ENCODE measurements at places on chromosomes 11 and 22. TPM values are rescaled to one million over a fixed set of nuclear protein-coding genes. Genes with fewer than 3 reads are reported as not detected.

The PRG2 gene
- total RNA-seq = 0.52 TPM

The CCDC89 gene
- total RNA-seq = 1.3 TPM

The CD3G gene
- total RNA-seq = 1.1 TPM

The GPR83 gene
- 0.05 TPM for total RNA-seq

The FOLR3 gene
- total RNA-seq = 0.74 TPM

The MYO7A gene
- 12.2 TPM for total RNA-seq

The TBX10 gene
- total RNA-seq = not detected

The NLRP10 gene
- total RNA-seq = not detected

The KRTAP5-7 gene
- not detected for total RNA-seq

The LARGE1 gene
- total RNA-seq = 48.7 TPM

GRCh38 chr22:42222140-42222539 is 48.3 kb downstream of the TCF20 start:
- DNase-seq = no peak

DNA sequence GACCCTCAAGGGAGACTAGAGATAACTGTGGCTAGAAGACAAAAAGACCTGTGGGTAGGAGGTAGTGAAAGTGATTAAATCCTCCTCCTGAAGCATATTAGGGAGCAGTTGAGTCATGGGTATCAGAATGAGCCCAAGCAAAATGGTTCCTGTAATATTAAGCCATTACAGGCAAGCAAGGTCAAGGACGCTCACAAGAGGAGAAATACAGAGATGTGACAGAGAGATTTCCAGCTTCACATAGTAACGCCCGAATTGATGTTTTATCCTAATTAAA is 77.7 kb downstream of the FAM76B start:
- no peak for DNase-seq

GRCh38 chr11:12460466-12460865 is 83.1 kb downstream of the PARVA start:
- no peak for DNase-seq

DNA sequence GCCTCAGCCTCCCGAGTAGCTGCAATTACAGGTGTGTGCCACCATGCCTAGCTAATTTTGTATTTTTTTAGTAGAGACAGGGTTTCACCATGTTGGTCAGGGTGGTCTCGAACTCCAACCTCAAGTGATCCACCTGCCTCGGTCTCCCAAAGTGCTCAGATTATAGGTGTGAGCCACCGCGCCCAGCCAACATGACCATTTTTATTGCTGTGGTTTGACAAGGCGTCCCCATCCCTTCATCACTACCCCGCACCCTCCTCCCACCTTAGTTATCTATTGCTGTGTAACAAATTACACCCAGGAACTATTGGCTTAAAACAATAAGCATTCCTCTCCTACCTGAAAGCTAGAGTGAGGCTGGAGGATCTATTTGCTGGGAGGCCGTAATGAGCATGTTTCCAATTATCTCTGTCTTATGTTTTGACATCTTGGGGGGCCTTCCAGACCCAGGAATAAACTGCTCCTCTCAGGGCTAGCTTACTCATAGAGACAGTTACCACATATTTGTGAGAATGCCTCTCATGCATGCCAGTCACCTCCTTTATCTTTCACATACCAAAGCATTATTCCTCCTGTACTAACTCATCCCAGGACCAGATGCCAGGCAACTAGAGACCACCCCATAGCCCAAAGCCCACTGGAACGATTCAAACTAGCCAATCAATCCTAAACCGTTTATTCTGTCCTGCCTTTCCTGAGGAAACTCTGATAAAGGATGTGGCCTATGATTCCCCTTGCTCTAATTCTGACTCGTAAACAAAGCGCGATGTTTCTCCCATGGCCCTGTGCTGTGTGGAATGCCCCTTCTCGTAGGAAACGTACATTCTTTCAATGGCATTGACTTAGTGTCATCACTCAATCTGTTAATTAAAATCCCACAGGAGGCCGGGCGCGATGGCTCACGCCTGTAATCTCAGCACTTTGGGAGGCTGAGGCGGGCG is 19.4 kb downstream of the SNU13 start:
- no peak for DNase-seq

DNA sequence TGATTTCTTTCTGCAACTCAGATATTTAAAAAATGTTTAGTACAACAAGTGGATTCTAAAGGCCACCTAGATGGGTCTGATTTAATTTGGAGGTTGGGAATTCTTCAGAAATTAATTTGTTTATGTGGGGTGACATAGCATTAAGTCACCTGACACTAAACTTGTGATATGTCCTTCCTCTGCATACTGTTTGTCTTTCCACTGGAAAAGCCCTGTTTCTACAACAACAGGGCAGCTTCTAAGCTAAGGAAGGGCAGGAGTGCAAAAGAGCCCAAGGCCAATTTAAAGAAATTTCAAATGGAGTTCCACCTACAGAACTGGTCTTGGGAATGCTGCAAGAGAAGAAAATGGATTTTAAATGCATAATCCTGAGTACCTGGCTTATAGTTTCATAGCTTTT is 319.2 kb downstream of the SOX6 start:
- no peak for DNase-seq

DNA sequence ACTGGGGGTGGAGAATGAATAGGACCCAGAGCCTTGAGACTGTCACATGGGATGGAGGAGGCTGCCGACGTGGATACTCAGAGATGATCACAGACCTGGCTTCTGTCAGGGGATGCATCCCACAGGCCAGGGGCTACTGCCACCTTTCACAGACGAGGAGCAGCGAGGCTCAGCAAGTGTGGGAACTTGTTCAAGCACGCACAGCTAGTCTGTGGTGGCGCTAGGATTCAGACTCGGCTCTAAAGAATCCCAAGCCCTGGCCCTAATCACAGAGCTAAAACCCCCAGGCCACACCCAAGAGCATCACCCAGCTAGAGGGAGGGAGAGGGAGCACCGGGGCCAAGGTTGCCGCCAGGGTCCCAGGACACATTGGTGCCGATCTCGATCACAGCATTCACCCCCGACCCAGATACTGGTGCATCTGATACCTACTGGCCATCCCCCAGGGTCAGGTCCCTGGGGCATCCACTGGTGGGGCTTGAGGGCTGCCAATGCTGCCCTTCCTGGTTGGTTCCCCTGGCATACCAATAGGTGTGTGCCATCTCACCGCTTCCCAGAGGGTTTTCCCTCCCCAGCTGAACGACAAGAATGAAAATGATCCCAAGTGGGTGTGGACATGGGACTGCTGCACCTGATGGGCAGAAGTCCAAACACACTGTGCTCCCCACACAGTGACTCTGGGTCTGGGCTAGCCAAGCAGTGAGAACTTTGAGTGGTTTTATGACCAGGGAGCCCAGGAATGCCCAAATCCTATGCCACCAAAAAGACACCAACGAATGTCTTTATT is 6.2 kb downstream of the CHST1 start:
- peak; percentile 67 for DNase-seq

- no peak for DNase-seq
These were observed 3.9 kb downstream of the OR51B4 start for GRCh38 chr11:5297721-5298323.

- no peak for DNase-seq
These were observed 21.6 kb upstream of the GDPD4 start for GRCh38 chr11:77322926-77323590.

DNA sequence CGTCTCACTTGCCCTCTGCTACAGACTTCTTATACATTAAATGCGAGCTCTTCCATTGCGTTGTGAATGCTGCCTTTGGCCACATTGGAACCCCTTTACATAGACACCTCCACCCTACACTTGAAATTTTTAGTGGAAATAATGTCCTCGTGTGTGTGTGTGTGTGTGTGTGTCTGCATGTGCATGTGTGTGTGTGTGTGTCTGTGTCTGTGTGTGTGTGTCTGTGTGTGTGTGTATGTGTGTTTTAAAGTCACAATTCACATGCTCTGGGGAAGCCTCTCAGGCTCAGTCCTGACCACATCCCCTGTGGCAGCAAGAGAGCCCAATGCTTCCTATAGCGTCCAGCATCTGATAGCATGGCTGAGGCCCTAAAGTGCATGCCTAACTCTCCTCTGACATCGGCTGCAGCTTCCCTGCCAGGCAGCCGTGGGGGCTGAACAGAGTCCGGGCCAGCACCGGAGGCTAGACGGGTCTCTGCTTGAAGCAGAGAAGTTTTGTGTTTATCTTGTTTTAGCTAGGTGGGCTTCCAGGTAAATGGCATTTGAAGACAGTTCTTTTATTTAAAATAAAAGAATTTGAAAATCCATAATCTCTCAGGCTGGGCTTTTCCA is 64.5 kb upstream of the EMID1 start:
- no peak for DNase-seq

GRCh38 chr11:76984743-76985142 is 49.5 kb upstream of the B3GNT6 start:
- DNase-seq = no peak

DNA sequence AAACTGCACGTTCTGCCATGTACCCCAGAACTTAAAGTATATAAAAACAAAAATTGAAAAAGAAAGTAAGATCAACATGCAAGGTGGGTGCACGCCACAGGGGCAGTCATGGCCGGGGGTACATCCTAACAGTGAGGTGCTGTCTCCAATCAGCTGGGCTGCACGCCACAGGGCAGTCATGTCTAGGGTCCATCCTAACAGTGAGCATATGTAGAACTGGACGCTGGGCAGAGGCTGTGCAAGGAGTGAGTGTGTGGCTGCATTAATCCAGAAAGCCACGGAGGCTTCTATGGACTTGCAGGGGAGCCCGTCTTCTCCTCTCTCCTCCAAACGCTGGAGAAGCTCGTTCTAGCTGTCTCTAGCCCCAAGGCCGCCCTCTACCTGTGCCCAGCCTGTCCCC is 1105.0 kb downstream of the BRD1 start:
- peak; percentile 63 for DNase-seq

DNA sequence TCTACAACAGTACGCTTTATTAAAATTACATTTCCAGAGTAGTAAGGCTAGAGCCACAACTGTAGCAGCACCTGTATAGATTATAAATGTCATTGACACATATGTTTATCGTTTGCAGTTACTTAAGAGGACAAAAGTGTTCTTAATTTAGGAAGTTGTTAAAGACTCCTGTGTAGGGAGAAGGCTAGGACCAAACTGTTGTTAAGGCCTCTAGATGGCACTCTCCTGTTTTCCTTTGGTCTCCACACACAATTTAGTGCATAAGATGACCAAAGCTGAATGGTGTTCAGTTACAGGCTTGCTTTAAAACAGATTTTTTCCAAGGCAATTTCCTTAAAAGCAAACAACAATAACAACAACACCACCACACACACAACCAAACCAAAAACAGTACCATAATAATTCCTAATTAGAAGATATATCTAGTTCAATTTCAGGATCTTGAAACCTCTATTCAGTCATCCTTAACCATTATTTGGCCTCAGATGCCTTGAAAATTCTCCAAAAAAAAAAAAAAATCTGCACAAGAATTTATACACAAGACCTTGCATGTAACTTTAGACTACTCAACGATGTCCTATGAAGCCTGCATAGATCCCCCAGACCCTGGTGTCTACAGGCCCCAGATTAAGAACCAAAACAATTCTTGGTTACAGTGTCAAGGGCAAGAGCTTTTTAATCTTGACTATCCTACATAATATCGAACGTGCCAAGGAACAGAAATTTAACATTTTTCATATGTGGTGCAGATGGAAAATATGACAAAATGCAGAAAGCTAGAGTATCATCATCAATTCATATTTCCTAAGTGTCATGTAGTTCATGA is 42.6 kb upstream of the APOA1 start:
- no peak for DNase-seq

GRCh38 chr11:46253258-46254132 is 24.0 kb upstream of the CREB3L1 start:
- no peak for DNase-seq

DNA sequence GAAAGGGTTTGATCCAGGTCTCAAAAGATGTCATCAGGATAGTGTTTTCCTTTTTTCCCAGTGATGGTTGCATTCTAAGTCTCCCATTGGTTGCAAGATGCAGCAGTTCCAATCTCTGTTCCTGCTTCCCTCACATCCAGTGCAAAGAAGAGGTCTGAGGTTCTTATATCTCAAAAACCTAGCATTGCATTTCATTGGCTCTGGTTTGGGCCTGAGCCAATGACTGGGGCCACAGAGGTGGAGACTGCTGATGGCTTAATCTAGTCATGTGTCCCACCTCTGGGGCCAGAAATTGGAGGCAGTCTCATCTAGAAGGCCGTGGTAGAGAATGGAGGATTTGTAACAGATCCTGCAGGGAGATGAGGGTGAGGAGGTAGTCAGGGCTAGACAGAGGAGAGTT is 13.2 kb upstream of the MICAL2 start:
- DNase-seq = no peak

DNA sequence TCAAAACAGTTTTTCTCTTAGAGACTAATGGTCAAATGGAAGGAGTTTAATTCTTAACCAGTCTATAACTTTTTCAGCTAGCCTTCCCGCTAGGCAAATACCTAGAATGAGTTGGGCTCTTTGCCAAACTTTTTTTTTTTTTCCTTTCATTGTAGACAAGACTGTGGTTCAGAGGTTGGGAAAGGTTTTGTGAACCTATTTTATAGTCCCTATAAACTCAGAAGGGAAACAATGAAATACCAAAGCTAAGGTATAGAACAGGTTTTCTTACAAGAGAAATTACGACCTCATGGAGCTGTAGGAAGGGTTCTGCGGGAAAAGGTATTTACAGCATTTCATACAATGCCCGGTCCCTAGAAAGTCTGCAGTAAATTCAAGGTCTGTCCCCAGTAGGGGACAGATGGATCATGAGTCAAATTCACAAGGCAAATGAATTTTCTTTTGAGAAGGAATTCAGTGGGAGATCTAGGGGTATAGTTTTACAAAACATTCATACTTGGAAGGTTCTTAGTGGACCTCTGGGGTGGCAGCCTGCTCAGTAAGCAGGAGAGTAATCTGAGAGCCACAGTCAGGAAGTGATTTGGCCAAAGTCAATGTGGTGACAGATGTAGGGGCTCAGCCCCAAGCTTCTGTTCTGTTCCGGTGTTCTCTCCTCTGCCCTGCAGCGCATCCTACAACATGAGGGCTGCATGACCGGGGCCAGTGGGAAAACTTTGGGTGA is 146.8 kb downstream of the DBX1 start:
- DNase-seq = no peak

- DNase-seq = peak; percentile 87
These were observed 394 bp downstream of the KIAA1671 start for GRCh38 chr22:24952837-24953383.

DNA sequence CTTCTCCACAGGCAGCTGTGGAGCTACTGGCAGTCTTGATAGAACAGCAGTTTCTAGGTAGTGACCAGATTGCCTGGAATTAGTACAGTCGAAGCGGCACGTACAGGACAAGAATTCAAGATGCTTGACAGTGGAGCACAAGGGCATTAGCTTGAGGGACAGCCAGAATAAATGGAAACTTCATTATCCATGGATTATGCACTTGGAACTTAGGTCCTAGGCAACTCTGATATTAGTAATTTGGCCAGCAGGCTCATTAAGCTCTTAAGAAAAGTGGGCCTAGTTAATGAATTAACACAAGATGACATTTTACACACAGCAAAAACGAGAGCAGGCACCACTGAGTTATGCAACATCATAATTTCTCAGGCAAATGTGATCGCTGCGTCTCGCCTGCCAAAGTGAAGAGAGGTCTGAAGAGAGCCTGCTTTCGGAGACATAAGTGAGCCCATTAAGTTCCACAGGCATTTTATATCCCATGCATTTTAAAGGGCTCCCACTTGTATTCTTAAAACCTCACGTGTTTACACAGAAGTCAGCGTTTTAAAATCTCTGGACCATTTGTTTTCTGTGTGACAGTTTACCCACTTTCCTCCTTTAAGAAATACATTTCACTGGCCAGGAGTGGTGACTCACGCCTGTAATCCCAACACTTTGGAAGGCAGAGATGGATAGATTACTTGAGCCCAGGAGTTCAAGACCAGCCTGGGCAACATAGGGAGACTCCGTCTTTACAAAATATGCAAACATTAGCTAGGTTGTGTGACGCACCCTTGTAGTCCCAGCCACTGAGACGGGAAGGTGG is 66.2 kb downstream of the COMMD9 start:
- no peak for DNase-seq

GRCh38 chr22:37176464-37177061 is 11.5 kb downstream of the C1QTNF6 start:
- DNase-seq = peak; percentile 92
